Gastrocnemius medialis (tissue), 4 donors: ENCODE measurements at places on chromosomes 11 and 22. TPM values are rescaled to one million over a fixed set of nuclear protein-coding genes. Genes with fewer than 3 reads are reported as not detected.

HSPB2 gene
- 4.6 TPM for total RNA-seq

RNF169 gene
- total RNA-seq: 20.5 TPM

OR51B2 gene
- total RNA-seq: not detected

TMEM41B gene
- total RNA-seq: 9.4 TPM

IL10RA gene
- 0.73 TPM for total RNA-seq

MRPL49 gene
- total RNA-seq: 76.5 TPM

IGSF9B gene
- total RNA-seq: 0.07 TPM

GRCh38 chr22:45105281-45105702, 58.4 kb upstream of the NUP50 start:
- DNase-seq: no peak

GRCh38 chr11:2726964-2727363, 27.2 kb upstream of the KCNQ1OT1 start:
- DNase-seq: no peak

- no peak for DNase-seq
Measured at GRCh38 chr11:69943066-69943465, 123.8 kb upstream of the FGF3 start.

DNA sequence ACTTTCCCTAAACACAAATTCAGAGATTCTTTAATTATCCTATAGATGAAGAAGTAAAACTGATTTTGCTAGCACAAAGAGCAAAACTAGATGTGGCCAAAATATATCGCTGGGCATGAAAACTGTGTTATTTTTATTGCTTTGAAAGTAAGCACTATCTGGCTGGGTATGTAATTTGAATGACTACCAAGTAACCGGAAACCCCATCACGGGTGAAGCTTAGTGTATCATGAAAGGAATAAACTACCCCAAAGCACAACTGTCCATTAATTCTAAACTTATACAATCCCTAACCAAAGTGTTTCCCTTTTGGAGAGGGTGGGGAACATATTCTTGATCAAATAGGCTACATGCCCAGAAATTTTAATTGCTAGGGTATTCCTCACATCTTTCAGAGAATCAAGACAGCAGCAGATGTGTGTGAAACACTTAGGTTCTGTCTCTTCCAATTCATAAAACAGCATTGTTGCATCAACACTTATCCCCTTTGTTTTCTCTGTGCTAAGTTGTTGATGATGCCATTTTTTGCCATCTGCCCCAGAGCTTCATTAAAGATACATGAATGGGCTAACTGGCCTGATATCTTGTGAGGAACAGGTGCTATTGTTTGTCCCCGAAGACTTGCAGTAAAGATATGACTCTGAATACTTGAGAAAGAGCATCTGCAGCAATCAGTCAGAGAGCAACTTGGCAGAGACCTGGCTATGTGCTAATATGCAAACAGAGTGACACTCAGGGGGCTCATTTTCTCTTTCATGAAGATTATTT, 238.2 kb downstream of the SOX6 start:
- DNase-seq: peak; percentile 59

GRCh38 chr22:21628386-21629254, 1.2 kb downstream of the YDJC start:
- no peak for DNase-seq

DNA sequence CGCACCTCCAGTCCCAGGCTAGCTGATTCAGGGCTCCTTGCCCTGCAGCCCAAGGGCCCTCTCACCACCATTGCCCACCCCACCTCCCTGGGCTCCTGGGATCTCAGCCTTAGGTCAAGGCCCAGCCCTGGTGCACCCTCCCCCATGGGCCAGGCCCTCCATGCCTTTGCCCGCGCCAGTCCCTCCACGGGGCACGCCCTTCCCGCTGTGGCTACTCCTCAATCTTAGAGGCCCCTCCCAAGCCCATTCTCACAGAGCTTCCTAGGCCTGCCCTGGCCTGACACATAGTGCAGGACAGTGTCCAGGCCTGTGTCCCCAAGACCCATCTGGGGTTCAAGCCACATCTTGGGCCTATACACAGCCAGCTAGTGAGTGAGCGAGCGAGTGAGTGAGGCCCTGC, 6.9 kb downstream of the GP1BB start:
- no peak for DNase-seq

DNA sequence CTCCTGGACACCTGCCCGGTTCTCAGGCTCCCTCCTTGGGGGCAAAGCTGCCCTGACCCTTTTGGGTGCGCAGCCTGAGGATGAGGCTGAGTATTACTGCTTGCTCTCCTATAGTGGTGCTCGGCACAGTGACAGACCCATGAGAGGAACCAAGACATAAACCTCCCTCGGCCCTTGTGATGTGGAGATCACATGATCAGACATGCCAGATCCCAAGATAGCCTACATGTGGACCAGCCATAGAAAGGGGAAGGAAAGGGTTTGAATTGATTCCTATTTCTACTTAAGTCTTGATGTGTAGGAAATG, 125.3 kb downstream of the VPREB1 start:
- no peak for DNase-seq

- DNase-seq: peak; percentile 55
Measured at GRCh38 chr11:64996710-64997380, at the start of gene BATF2. Gene BATF2 (minus strand): TSS chr11:64996971. CDS start chr11:64996914, 57 bp downstream.

DNA sequence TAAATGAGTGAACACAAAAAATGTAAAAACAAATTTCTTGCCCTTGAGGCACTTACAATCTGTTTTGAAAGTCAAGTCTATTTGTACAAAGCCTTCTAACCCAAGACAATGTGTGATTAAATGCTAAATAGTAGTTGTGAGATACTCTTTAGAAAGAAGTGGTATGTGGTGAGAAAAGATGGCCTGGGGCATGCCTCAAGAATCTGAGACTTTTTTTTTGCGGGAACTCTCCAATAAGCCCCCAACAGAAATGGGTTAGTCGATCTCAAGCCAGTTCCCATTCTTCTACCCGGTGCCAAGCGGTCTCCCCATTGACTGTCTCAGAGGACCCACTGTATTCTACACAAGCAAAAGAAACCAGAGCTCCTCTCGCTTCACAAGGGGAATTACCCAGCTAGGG, 26.9 kb upstream of the TBCEL start:
- DNase-seq: no peak

- DNase-seq: no peak
Measured at GRCh38 chr11:70141486-70142220, 61.4 kb upstream of the FADD start.

- no peak for DNase-seq
Measured at GRCh38 chr11:131822506-131822905, 452.1 kb downstream of the NTM start.

- no peak for DNase-seq
Measured at GRCh38 chr22:23526596-23527316, 53.3 kb downstream of the IGLL1 start.

DNA sequence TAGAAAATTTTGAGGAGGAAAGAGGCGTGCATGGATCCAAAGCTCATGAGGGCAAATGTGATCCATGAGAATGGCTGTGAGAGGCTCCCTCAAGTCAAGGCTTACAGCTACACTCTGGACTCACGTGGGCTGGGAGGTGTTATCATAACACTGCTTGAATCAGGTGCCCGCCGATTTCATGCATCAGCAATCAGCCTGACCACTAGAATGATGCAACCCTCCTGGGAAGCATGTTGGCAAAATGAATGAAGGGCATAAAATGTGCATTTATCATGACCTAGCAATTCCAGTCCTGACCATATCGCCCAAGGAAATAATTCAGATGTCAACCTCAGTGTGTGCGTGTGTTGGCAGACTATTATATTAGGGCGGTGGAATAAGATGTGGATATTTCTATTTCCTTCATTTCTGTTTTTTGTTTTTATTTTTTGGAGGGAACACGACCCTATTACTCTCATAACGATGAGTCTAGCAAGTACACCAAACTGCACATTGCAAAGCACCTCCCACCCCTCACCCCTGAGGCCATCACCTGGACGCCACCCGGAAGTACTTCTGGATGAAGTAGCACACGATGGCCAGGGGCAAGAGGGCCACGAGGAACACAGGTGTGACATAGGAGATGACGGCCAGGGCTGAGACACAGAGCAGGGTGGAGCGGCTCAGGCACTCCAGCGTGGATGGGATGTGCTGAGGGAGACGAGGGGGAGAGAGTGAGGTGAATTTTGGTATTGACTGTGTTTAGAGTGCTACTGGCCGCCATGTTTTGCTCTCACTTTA, 15.7 kb upstream of the KCNJ11 start:
- peak; percentile 52 for DNase-seq

GRCh38 chr11:121281698-121282097, 10.9 kb upstream of the SC5D start:
- no peak for DNase-seq
